Thoracic aorta (tissue), 2 donors: ENCODE measurements at places on chromosomes 1 and 21. TPM values are rescaled to one million over a fixed set of nuclear protein-coding genes. Genes with fewer than 3 reads are reported as not detected.

- DNase-seq: no peak
Observed at GRCh38 chr1:156599811-156600210, 1.5 kb downstream of the GPATCH4 start.

DNA sequence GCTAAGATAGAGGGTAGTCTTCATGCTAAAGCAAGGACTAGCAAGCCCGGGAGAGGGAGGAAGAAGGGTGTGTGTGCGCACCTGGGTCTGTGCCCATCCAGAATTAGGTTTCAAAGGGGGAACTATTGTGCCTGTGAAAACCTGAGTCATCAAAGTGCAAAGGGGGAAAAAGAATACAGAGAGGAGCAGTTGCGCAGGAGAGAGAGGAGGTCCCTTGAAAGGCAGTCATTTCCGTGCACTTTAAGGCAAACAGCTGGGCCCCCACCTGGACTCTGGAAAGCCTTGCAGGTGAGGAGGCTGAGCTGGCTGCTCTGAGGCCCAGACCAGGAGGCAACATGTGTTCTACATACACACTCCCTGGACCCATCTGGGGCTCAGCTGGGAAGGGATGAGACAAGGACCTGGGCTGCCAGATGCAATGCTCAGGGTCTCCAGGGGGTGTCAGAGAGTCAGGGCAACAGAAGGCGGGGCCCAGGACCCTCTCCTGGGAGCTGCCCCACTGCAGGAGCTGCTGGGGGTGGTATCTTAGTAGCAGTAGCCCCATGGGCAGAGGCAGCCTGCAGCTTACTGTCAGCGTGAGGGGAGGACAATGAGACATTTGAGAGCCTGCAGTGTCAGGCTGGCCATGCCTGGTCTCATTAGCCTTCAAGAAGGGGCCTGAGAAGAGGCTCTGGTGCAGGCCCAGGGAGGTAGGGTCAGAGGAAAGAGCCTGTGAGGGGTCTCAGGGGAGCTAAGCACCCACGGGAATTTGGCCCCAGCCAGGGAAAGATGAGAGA lies 14.3 kb downstream of the PROK1 start:
- DNase-seq: no peak

GRCh38 chr1:186750257-186750656 lies 70.0 kb upstream of the PTGS2 start:
- DNase-seq: no peak

DNA sequence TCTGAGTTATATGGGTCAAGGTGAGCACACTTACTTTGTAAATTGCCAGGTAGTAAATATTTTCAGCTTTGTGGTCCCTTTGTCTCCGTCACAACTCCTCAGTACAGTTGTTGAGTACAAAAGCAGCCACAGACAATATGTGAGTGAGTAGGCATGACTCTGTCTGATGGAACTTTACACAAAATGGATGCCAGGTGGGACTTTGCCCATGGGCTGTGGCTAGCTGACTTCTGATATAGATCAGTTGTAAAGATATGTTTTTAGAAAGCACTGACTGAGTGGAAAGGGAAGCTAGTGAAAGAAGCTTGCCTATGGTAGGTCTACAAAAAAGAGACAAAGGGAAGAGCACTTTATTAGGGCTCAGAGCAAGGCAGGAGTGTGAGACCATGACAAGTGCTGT lies 23.1 kb upstream of the IGSF5 start:
- no peak for DNase-seq

GRCh38 chr1:91846007-91846638 lies 39.8 kb downstream of the TGFBR3 start:
- DNase-seq: no peak

- DNase-seq: no peak
Observed at GRCh38 chr1:246012341-246012740, 494.7 kb downstream of the SMYD3 start.

DNA sequence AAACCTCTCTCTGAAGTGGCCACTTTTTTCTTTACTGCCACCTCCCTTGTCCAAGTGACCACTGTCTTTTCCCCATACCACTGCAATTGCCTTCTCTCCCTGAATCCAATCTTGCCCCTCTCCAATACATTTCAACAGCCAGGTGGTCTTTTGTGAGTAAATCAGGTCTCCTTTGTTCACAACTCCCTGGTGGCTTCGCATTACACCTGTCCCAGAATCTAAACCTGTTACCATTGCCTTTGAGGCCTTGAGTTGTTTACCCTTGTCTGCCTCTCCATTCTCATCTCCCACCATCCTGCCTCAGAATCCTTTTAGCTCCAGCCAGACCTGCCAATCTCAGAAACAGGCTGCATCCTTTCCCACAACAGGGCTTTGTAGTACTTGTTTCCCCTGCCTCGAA lies 21.8 kb upstream of the DYNLT5 start:
- DNase-seq: no peak

GRCh38 chr21:33642896-33643657 lies 776 bp downstream of the ITSN1 start:
- no peak for DNase-seq

GRCh38 chr1:210743038-210743437 lies 390.9 kb downstream of the KCNH1 start:
- no peak for DNase-seq

GRCh38 chr1:209721323-209721722 lies 16.7 kb downstream of the HSD11B1 start:
- no peak for DNase-seq

DNA sequence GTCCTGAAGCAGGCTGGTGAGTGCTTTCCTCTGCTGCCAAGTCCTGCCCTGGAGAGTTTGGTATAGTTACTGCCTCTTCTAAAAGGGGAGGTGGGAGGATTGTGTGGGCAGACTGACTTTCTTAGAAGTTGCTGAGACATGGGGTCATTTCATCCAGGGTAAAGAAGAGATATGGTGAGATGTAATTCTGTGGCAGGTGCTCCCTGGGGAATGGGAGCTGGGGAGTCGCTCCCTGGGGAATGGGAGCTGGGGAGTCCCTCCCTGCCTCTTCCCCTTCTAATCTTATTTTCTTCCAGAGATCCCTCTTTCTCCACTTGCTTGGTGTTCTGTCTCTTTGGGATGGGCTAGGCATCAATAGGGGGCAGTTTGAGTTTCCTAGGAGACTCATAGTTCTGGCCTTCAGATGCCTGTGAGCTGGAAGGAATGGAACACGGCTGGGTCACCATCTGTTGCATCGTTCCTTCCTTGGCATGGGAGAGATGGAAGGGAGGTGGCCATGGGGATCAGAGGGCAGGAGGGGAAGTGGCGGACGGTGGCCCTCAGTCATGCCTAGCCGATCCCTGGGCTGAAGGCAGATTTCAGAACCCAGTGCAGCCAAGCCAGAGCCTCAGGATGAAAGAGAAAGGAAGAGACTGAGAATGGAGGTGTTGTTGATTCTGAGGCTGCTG lies 59.0 kb downstream of the NFASC start:
- DNase-seq: no peak

DNA sequence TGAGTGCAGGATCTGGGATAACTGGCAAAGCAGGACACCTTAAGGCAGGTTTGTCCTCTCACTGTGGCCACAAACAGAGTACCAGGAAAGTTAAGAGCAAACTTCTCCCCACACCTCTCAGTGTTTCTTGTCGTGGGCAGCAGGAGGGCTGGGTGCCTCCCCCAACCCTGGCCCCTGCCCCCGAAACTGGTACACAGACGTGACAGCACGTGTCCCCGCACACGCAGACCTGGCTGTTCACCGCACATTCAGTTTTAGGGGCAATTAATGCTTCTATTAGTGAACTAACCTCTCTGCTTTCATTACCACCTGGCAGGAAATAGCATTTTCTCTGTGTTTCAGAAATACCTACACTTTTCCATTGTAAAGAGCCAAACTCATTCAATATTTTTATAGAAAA lies 32.9 kb upstream of the RIPK4 start:
- DNase-seq: no peak

GRCh38 chr1:8420318-8420717 lies 102.4 kb downstream of the SLC45A1 start:
- DNase-seq: no peak

GRCh38 chr1:88897070-88897730 lies 5.8 kb upstream of the GTF2B start:
- DNase-seq: no peak

DNA sequence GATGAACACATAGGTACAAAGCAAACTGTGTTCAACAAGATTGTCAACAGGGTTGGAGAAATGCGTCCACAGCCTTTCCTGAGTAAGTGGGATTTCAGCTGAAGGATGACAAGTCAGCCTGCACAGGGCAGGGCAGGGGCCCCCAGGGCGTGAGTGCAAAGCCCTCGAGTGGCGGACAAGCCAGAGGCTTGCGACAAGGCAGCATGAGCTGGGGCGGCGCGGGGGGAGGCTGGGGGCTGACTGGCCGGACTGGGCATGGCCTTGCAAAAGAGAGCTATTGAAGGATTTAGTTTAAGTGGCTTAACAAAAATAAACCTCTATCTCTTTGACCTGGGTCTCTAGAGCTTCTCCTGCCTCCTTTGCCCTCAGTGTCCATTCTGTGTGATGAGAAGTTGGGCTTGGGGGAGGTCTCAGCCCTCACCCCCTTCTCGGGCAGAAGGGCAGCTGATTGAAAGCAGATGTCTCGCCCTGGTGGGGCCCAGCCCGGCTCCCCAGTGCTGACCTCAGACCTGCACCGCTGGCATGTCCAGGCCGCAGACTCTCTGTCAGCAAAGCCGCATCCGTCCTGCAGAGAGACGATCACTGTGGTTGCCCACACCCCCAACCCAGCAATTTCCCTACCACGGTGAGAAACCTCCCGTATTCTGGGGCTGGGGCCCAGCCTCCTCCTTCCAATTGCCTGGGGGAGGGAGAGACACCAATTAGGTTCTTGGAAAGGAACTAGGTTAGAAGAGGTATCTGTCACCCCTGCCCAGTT lies 24.3 kb upstream of the EPS8L3 start:
- DNase-seq: no peak

GRCh38 chr1:61741711-61742619 lies at the start of gene PATJ:
TSS of gene PATJ (plus strand) at chr1:61742480. CDS start at chr1:61762893, 20,413 bp downstream.
- DNase-seq: no peak

DNA sequence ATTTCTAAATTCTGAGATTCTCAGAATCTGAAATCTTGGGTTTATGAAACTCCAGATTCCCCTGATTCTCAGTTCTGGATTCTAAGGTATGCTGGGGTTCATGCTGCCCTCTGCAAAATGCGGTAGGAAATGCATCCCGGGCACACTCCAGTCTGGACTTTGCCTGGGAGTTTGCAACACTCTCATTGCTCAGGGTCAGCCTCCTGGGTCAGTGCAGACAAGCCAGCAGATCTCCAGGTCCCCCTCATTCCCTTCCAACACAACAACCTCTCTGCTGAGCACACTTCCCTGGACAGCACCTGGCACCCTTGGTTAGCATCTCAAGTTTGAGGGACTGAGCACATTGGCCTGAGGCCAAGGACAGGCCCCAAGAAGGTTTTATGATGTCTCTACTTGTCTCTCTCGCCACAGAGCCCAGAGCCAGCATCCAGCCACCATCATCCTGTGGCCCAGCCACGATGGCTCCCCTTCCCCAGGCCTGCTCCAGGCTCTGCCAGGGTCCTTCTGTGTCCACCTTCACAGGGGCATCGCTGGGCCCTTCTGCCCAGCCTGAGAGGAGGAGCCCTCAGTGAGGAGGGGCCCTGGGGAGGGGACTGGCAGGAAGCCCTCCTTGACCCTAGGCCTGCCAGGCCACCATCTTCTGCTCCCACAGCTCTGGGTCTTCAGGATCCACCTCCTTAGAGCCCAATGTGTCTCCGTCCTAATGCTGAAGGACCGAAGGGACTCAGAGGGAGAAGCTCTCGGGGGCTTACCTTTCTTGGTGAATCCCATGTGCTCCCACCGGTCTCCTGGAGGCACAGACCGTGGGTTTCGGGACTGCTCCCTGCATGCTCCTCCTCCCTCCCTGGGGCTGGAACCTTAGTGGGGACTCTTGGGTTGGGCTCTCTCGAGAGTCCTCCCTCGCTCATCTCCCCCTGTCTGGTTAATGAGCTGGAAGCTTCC lies 550.7 kb downstream of the PTPRU start:
- no peak for DNase-seq

GRCh38 chr1:89311757-89312156 lies 39.1 kb upstream of the GBP5 start:
- DNase-seq: no peak

DNA sequence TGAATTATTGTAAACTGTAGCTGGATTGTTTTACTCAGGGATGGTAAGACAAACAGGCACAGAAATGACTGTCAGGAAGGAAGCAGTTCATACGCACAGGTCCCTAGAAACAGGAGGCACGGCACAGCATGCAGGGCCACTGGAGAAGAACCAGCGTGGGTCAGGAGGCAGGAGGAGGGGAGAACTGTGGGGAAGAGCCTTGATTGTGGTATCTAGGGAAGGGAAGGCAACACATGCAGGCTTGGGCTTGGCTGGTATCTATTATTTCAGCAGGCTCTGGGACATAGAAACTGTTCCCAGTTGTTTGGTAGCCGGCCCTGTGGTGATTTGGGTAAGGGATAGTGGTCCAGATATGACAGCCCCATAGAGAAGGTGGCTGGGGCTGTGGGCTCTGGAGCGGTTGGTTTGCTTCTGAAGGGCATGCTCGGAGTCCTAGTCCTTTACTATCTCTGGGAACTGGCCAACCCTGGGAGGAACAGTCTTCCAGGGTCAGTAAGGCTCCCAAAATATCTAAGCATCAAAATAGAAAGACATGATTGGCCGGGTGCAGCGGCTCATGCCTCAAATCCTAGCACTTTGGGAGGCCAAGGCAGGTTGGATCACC lies 43.1 kb upstream of the CCSAP start:
- DNase-seq: no peak

- no peak for DNase-seq
Observed at GRCh38 chr21:10430005-10430404, 91.4 kb upstream of the TPTE start.

GRCh38 chr1:51296383-51297357 lies 33.7 kb downstream of the TTC39A start:
- DNase-seq: peak; percentile 38

- DNase-seq: peak; percentile 82
Observed at GRCh38 chr1:160342953-160343869, at the start of the genes COPA and NCSTN. TSS of gene COPA (minus strand) at chr1:160343250. CDS start at chr1:160343170, 80 bp downstream. TSS of gene NCSTN (plus strand) at chr1:160343383. CDS start at chr1:160343397, 14 bp downstream.

DNA sequence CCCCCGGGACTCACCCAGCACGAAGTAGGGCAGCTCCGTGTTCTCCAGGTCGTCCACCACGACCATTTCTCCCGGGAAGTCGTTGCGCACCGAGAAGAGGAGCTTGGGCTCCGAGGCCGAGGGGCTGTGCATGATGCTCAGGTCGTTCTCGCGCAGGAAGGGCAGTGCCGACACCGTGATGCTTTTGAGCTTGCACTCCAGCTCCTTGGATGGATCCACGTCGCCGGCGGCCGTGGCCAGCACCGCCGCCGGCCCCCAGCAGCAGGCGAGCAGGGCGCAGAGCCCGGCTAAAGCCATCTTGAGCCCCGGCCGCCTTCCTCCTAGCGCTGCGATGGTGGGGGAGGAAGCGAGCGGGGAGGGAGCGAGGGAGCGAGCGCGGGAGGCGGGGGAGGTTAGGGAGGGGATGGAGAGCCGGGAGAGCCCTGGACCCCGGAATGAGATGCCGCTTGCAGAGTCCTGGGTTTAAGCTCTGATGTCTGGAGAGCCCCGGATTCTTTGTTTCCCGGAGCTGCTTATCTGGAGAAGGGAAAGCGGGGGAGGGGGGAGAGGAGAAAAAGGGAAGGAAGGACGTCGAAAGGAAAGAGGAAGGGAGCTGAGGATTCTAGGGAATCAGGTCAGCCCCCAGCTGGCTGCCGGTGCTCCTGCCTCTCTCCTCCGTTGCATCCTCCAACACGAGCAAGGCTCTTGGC lies at the start of gene ASTN1:
Gene ASTN1, minus strand, starts transcription at position 333 of the 689 bp plus-strand sequence. Its CDS starts 36 bp downstream, at position 297.
- DNase-seq: no peak

Gene SMPDL3B
- not detected for total RNA-seq

Gene PER3
- total RNA-seq: 19.8 TPM

Gene FCGR1A
- total RNA-seq: 37.1 TPM

Gene RNU1-3
- under 0.01 TPM for total RNA-seq

Gene OR10J1
- total RNA-seq: not detected

Gene PROX1
- 4.3 TPM for total RNA-seq

Gene TMPRSS15
- total RNA-seq: not detected

Gene TSPAN1
- 7.0 TPM for total RNA-seq
